ENCODE measurements at places on chromosomes 1 and 21.

- DNase-seq, result peak; percentile 51
Measured at GRCh38 chr1:204520834-204521709, 4.9 kb downstream of the MDM4 start.

- peak; percentile 47 for DNase-seq
Measured at GRCh38 chr1:32612189-32612881, 38.0 kb downstream of the ZBTB8OS start.

GRCh38 chr1:225750420-225750819 lies 27.2 kb upstream of the SRP9 start:
- DNase-seq, result no peak

GRCh38 chr1:94679332-94680038 lies 137.9 kb upstream of the F3 start:
- no peak for DNase-seq

- DNase-seq, result no peak
Measured at GRCh38 chr1:191343816-191344215, 814.4 kb upstream of the RGS18 start.

- DNase-seq, result no peak
Measured at GRCh38 chr21:29873908-29874307, 65.9 kb downstream of the GRIK1 start.
